Stomach (tissue), 19 donors: ENCODE measurements at places on chromosomes 1 and 21. TPM values are rescaled to one million over a fixed set of nuclear protein-coding genes. Genes with fewer than 3 reads are reported as not detected.
A peak's percentile ranks its signal among the peaks of the same experiment; 100 is the strongest.

The TTC4 gene
- 2.3 TPM for total RNA-seq

DNA sequence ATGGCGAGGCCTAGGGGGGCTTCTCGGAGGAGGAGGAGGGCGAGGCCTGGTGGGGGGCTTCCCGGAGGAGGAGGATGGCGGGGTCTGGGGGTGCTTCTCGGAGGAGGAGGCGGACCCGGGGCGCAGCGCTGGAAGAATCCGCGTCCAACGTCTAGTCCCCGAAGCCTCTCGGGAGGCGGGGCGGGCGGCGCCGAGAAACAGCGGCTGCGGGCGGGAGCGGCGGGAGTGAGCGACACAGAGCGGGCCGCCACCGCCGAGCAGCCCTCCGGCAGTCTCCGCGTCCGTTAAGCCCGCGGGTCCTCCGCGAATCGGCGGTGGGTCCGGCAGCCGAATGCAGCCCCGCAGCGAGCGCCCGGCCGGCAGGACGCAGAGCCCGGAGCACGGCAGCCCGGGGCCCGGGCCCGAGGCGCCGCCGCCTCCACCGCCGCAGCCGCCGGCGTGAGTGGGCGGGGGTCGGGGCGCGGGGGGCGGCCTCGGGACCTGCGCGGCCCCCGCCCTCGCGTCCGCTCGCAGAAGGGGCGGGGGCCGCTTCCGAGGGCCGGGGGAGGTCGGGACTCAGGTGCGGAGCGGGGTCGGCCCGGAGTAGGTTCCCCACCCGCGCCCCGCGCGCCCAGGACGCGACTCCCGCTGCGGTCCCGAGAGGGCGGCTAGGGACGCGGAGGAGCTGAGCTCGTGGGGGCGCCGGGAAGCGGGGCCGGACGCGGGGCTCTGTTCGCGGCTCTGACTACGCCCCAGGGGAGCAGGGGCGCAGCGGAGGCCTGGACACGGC is at the start of gene KLHL17:
Gene KLHL17, plus strand, starts transcription at position 222 of the 769 bp plus-strand sequence. Its CDS starts 110 bp downstream, at position 332.
- no peaks in the 10 kb centered on the region for H3K27me3 ChIP-seq
- H3K36me3 ChIP-seq, result peaks cover 26% of the 10 kb centered on the region
- H3K4me1 ChIP-seq, result peaks cover 45% of the 10 kb centered on the region
- peak; percentile 80 for DNase-seq
- H3K4me3 ChIP-seq, result peak within 1 kb of the TSS; percentile 100

- no peaks in the 10 kb centered on the region for H3K36me3 ChIP-seq
- no peak overlapping the region for H3K4me3 ChIP-seq
- no peak for DNase-seq
- no peaks in the 10 kb centered on the region for H3K4me1 ChIP-seq
- H3K27me3 ChIP-seq, result no peaks in the 10 kb centered on the region
These were observed 194.3 kb downstream of the KCTD3 start for GRCh38 chr1:215761446-215761845.

- peaks cover 2% of the 10 kb centered on the region for H3K4me1 ChIP-seq
- no peak overlapping the region for H3K27ac ChIP-seq
- H3K36me3 ChIP-seq, result no peaks in the 10 kb centered on the region
- H3K27me3 ChIP-seq, result no peaks in the 10 kb centered on the region
- H3K4me3 ChIP-seq, result no peak overlapping the region
These were observed 191.3 kb upstream of the LMO4 start for GRCh38 chr1:87137342-87137739.

DNA sequence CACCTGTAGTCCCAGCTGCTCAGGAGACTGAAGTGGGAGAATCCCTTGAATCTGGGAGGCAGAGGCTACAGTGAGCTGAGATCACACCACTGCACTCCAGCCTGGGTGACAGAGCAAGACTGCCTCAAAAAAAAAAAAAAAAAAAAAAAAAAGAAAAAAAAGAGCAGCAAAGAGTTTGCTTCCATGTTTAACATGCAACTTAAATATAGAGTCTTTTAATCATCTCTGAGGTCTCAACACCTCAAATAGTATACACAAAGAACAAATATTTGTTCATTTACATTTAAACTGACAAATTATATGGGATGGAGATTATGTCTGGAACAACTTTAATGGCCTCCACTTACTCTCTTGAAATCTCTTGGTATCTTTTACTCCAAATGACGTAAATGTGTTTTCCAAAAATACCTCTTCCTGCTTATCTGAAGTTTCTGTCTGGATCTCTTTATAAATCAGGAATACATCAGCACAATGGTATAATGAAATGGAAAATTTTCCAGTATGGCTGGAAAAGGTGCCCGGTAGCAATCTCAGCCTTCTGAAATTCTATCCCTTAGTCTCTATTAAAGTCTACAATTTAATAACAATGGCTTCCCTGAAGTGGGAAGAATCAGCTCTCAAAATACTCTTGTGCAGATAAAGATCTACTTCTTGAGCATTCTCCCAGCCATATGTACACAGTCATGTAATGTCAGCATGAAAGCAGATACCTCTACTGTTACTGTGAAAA is 258.5 kb downstream of the OMA1 start:
- DNase-seq, result no peak
- no peak overlapping the region for H3K4me3 ChIP-seq
- no peaks in the 10 kb centered on the region for H3K36me3 ChIP-seq
- H3K4me1 ChIP-seq, result no peaks in the 10 kb centered on the region

The PCAT6 gene
- total RNA-seq, result not detected

DNA sequence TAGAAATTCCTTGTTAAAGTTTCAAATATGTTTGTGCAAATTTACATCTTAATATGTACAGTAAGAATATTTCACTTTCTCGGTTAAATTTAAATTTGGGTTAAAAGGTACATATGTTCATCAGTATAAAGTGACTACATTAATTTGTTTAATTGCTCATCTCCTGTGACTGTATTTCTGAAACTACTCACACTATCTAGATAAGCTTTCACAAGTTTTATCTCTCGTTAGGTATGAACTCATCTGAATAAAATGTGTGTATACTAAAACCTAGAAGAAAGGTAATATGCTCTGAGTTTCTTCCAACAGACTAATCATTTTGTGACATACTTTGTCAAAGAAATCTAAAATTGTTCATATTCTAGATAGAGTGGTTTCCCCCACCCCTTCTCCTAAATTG is 150.7 kb downstream of the PATJ start:
- no peak overlapping the region for H3K27ac ChIP-seq
- no peak for DNase-seq
- H3K36me3 ChIP-seq, result no peaks in the 10 kb centered on the region
- no peaks in the 10 kb centered on the region for H3K27me3 ChIP-seq

DNA sequence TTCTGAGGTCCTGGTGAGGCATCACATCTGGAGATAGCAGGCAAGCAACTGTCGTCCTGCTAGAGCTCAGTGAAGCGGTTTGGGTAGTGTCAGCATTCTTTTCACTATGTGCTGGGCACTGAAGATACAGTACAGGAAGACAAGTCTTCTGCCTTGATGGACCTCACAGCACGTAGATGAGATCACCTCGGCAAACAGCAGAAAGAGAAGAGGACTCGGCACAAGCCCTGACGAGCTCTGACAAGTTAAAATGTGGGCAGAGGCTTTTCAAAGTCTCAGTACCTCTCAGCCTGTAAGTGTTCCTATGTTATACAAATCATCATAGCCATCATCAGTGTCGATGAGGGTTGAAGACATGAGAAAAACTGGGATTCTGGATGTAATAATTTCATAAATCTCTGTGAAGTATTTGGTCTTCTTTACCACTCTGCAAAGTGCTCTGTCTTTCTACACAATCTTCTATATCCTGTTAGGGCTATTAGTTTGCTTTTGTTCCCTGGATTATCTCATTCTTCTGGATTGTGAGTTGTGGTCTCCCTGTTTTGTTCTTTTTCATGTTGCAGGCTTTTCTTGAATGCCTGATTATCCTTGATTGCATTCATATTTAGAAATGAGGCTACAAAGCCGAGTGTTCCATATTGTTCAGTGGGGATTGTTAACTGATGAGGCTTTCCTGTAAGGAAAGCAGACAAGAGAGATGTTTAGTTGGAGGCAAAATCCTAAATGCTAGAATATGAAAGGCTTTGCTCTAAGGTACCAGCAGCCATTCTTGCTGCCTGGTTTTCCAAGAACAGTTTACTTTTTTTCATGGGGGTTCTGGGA is 24.2 kb downstream of the MAEL start:
- DNase-seq, result no peak
- H3K36me3 ChIP-seq, result no peaks in the 10 kb centered on the region
- H3K4me3 ChIP-seq, result no peak overlapping the region
- no peak overlapping the region for H3K27ac ChIP-seq
- no peaks in the 10 kb centered on the region for H3K4me1 ChIP-seq

DNA sequence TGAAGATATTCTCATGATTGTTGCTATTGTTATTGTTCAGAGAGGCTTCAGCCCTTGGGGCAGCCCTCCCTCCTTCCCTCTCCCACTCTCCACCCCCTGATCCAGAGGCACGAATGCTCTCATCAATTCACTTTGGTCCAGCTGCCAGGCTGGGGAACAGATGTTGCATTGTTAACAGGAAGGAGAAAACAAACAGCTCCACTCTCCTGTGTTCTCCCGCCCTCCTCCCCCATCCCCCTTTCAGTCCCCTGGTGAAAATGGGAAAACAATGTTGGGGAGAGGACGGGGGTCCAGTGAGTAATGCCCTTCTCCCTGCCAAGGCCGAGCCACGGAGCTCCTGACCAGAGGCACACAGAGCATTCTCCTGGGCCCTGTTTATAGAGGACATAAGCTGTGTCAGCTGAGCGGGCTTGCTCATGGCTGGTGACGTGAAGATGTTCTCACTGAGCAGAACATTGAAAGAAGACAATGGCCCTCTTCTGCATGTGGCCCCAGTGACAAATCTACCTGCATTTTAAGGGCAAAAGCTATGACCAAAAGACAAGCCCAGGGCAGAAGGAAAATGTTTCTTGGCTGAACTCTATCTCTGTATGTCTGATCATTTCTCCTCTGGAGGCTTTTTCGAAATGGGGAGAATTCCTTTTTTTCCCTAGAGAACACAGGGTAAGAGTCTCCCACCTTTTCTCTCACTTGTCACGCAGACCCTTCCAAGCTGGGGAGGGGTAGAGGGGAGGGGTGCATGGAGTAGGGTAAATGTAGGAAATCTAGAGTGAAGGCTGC is 111.7 kb downstream of the GLUL start:
- peaks cover 17% of the 10 kb centered on the region for H3K4me1 ChIP-seq
- H3K27me3 ChIP-seq, result no peaks in the 10 kb centered on the region
- no peak overlapping the region for H3K4me3 ChIP-seq
- DNase-seq, result no peak
- no peaks in the 10 kb centered on the region for H3K36me3 ChIP-seq

- no peak for DNase-seq
- no peak overlapping the region for H3K27ac ChIP-seq
- no peaks in the 10 kb centered on the region for H3K36me3 ChIP-seq
- no peak overlapping the region for H3K4me3 ChIP-seq
- H3K27me3 ChIP-seq, result no peaks in the 10 kb centered on the region
- H3K4me1 ChIP-seq, result no peaks in the 10 kb centered on the region
These were observed 1029.0 kb upstream of the B3GALT2 start for GRCh38 chr1:194215448-194215847.

GRCh38 chr1:245946905-245947304 is 560.2 kb downstream of the SMYD3 start:
- no peak overlapping the region for H3K4me3 ChIP-seq
- DNase-seq, result peak; percentile 82

DNA sequence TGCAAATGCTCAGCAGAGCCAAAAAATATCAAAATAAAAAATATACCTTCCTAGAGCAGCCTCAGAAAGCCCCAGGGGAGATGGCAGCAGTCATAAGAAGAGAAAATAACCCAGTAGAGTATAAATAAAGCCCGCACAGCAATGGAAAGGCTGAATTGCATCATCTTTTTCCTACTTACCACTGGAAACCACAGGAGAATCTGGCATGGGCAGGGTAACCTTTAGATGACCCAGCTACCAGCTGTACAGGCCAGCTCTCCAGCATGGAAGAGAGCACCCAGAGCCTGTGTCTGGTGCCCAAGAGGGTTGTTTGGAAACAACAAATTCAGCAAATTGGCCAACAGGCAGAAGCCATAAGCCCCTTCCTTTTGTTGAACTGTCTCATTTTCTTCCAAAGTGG is 253.1 kb downstream of the OMA1 start:
- no peaks in the 10 kb centered on the region for H3K27me3 ChIP-seq
- DNase-seq, result no peak
- H3K36me3 ChIP-seq, result no peaks in the 10 kb centered on the region
- H3K27ac ChIP-seq, result no peak overlapping the region
